Activated CD8-positive, alpha-beta memory T cell treated with anti-CD3 and anti-CD28 coated beads for 36 hours (primary cell): ENCODE measurements at places on chromosomes 1 and 21. TPM values are rescaled to one million over a fixed set of nuclear protein-coding genes. Genes with fewer than 3 reads are reported as not detected.

The C8B gene
- total RNA-seq, result not detected

The CYP4A22 gene
- not detected for total RNA-seq

The FAM229A gene
- 2.7 TPM for total RNA-seq

The PLA2G2A gene
- total RNA-seq, result not detected

The F5 gene
- total RNA-seq, result 88.5 TPM

The CFAP74 gene
- not detected for total RNA-seq

The ASTN1 gene
- not detected for total RNA-seq

The ZBTB8A gene
- total RNA-seq, result 0.17 TPM

The TSPAN2 gene
- total RNA-seq, result 1.4 TPM

The DDR2 gene
- 0.17 TPM for total RNA-seq

The PRKACB gene
- total RNA-seq, result 42.0 TPM

The C8A gene
- not detected for total RNA-seq

The AXDND1 gene
- not detected for total RNA-seq

The TDRD5 gene
- total RNA-seq, result not detected

The CHIA gene
- not detected for total RNA-seq

The USH2A gene
- total RNA-seq, result not detected

The ATP1A4 gene
- total RNA-seq, result not detected

The CFAP45 gene
- total RNA-seq, result 1.4 TPM

The AMIGO1 gene
- total RNA-seq, result 3.2 TPM

The RAD54L gene
- total RNA-seq, result 60.9 TPM

The CD1D gene
- total RNA-seq, result not detected

The CYP2J2 gene
- total RNA-seq, result 0.70 TPM

The SETD4 gene
- 18.2 TPM for total RNA-seq

The RNF223 gene
- not detected for total RNA-seq

The CHRNB2 gene
- 0.10 TPM for total RNA-seq

The TEDDM1 gene
- total RNA-seq, result not detected

The GPR37L1 gene
- total RNA-seq, result not detected

The FRRS1 gene
- total RNA-seq, result 2.8 TPM

The CD160 gene
- total RNA-seq, result 57.8 TPM

The LCE1E gene
- not detected for total RNA-seq

The TDRD10 gene
- not detected for total RNA-seq

The SH2D1B gene
- not detected for total RNA-seq

The CCDC181 gene
- total RNA-seq, result 0.48 TPM

The GBP2 gene
- 197 TPM for total RNA-seq

The AIRE gene
- total RNA-seq, result not detected

The MYBPHL gene
- not detected for total RNA-seq

The WNT3A gene
- total RNA-seq, result not detected

The RPS6KA1 gene
- 222 TPM for total RNA-seq

The C1orf94 gene
- total RNA-seq, result not detected

The SPRR5 gene
- total RNA-seq, result not detected
